ENCODE measurements at places on chromosomes 4 and X. TPM values are rescaled to one million over a fixed set of nuclear protein-coding genes. Genes with fewer than 3 reads are reported as not detected.

OPRPN gene
- total RNA-seq, result not detected

- peak; percentile 70 for DNase-seq
Measured at GRCh38 chrX:118974088-118974907, at the start of gene LONRF3. Gene LONRF3 (plus strand): TSS chrX:118974618. CDS start chrX:118974781, 163 bp downstream.

GRCh38 chr4:77578145-77578544 lies 27.5 kb upstream of the CXCL13 start:
- DNase-seq, result no peak

- no peak for DNase-seq
Measured at GRCh38 chrX:13659063-13659462, 6.1 kb downstream of the TCEANC start.

DNA sequence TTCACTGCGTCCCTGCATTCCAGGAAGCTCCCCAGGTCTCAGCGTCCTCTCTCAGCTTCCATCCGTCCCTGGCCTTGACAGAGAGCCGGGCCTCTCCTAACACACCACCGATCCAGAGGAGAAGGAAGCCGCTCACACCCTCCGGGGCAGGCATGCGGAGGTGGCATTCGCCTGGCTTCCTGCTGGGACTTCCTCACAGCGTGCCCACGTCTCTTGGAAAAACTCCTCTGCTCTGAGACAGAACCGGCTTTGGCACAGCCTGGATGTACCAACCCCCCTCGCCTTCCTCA lies 3.2 kb downstream of the CTAG2 start:
- DNase-seq, result no peak

DNA sequence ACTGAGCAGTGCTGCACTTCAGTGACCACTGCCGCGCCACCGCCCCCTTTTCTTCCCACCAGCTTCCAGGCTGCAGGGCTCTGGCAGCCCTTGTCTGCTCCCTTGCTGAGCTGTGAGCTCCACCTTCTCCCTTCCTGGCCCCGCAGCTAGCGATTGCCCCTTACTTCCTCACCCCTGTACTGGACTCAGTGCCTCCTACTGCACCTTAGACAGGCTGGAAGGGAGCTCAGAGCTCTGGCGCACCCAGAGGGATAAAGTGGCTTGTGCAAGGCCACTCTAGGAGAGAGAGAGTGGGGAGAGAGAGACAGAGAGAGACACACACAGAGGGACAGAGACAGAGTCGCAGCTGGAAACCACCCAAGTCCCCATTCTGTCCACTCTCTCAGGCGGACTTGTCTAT lies 6.0 kb downstream of the RASL11B start:
- no peak for DNase-seq

GRCh38 chr4:115054836-115055235 lies 58.6 kb downstream of the NDST4 start:
- no peak for DNase-seq

MAGEA11 gene
- not detected for total RNA-seq

DNA sequence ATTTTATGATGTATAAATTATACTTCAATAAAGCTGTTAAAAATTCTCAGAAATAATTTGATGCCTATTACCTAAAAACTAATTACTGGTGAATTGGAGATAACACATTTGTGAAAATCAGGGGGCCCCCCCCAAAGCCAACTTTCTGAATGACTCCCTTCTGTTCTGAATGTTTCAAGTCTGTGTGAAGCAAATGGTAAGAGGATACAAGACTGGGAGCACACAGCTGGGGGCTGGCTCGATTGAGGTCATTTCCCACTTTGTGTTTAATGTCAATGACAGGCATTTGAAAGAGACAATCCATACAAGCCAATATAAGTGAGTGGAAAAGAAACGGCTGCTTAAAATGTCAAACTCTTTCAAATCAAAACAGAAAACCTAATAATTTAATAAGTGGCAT lies 155.8 kb downstream of the SH2D1A start:
- DNase-seq, result peak; percentile 18

- no peak for DNase-seq
Measured at GRCh38 chr4:4950561-4951290, 68.5 kb downstream of the CYTL1 start.

DNA sequence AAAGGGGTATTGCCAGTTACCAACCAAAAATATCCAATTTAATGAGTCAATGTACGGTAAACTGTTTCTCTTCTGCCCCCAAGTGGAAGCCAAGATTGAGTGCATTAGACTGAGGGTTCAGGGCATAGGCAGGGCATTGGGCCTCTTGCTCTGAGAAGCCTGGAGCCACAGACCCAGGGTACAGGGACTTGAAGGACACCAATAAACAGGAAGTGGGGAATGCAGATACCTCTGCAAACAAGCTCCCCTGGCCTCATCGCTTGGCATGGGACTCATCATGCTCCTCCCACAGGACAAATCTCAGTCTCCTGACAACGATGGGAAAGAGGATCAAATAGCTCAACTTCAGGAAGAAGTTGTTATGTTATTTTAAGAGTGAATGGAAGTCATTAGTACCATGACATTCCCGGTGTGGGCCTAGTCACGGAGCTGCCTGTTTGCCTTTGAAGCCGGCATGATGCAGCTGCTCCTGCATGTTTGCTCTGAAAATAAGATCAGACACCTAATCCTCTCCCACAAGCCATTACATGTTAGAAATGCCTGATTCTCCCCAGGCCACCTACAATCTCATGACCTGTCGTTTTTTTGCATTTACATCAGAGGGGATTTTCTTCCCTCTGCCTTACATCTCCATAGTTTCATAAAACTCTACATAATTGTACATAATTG lies 224.2 kb downstream of the RCHY1 start:
- no peak for DNase-seq

GDI1 gene
- 119 TPM for total RNA-seq

- DNase-seq, result no peak
Measured at GRCh38 chr4:47675806-47676205, 162.1 kb downstream of the CORIN start.

TBC1D8B gene
- 1.4 TPM for total RNA-seq

GRCh38 chrX:123698979-123699520 lies 33.8 kb downstream of the THOC2 start:
- no peak for DNase-seq

- no peak for DNase-seq
Measured at GRCh38 chr4:14176613-14177012, 549.1 kb upstream of the BOD1L1 start.

CT45A1 gene
- total RNA-seq, result not detected

MAGEH1 gene
- 20.0 TPM for total RNA-seq

DNA sequence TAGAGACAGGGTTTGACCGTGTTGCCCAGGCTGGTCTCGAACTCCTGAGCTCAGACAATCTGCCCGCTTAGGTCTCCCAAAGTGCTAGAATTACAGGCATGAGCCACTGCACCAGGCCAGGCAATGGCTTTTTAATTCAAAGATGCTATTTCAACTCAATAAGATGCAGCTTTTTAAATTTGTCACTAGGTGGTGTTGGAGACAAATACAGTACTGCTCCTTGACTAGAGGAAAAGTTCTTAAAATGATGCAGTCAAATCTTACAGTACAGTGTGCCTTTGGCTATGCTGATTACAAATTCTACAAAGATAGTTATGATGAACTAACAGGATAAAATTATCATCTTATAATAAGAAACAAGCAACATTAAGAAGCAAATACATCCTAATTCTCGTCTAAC lies 441.1 kb downstream of the KCNIP4 start:
- no peak for DNase-seq

SPANXA1 gene
- not detected for total RNA-seq

DNA sequence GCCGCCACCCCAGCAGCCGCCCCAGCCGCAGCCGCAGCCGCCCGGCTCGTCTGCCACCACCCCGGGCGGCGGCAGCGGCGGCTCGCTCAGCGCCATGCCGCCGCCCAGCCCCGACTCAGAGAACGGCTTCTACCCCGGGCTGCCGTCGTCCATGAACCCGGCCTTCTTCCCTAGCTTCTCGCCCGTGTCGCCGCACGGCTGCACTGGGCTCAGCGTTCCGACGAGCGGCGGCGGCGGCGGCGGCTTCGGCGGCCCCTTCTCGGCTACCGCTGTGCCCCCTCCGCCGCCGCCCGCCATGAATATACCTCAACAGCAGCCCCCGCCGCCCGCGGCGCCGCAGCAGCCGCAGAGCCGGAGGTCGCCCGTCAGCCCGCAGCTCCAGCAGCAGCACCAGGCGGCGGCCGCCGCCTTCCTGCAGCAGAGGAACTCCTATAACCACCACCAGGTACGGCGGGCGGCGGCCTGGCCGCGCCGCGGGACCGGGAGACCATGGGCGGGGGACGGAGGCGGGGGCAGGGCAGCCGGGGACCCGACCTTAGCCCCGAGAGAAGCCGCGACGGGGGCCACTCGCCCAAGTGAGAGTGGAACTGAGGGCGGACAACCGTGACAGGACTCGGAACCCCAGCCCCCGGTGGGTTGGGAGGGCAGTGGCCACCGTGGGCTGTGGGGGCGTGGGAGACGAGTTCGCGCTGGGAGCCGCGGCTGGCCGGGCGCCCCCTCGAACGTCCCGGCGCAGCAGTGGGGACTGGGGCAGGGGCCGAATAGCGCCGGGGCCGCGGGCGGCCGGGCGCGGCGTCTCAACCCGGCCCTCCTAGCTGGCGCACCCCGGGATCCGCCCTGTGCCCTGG lies 1.8 kb downstream of the CPEB2 start:
- DNase-seq, result peak; percentile 60

DNA sequence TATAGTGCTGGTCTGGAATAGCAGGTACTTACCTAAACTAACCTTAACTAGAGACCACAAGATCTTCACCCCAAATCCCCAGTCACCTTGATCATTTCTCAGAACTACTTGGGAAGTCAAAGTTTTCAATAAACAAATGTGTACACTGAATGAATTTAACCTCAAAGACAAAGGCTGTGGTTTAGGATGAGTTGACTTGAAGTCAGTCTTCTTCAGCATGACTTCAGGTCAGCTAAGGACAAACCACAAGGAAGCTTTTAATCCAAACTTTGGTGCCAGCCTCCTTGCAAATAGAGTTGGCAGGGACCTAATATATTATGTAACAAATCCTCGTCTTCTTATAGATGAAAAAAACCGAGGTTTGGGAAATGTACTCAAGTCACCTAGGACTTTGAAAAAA lies 21.2 kb upstream of the VCX2 start:
- DNase-seq, result no peak

SH3D19 gene
- total RNA-seq, result not detected

GRCh38 chr4:4590546-4590945 lies 48.7 kb upstream of the STX18 start:
- DNase-seq, result no peak

PRDX4 gene
- total RNA-seq, result 56.0 TPM

DNA sequence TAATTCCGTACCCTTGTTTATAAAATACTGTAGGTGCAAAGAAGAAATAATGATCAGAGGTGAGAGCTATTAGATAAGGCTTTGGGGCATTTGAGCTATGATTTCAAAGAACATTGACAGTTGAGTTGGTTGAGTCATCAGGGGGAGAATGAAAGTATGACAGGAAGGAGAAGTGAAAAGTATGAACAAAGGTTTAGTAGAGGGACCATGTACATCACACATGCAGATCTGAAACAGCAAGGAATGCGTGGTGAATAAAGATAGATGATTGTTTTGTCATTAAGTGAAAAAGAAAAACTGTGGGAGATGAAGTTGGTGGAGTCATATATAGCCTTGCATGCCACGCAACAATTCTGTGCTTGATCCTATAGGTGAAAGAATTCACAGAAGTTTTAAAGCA lies 163.1 kb downstream of the ARAP2 start:
- peak; percentile 37 for DNase-seq

DNA sequence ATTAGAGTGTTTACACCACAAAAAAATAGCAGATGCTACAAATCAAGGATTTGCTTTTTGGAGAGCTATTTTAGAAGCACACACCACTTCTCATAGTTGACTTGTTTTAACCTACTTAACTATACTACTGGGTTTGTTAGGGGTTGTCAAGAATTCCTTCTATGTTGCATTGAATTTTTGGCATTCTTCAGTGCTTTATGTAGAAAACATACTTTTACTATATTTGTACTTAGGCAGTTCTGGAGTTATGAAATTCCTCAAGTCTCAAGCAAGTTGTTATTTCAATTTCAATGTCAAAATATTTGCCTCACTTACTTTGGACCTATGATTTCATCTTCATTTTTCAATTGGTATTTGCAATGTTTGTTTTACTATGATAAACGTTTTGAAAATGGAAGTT lies 449.6 kb downstream of the GLUD2 start:
- DNase-seq, result no peak
